A673 (cell line): ENCODE measurements at places on chromosomes 6 and 20.

DNA sequence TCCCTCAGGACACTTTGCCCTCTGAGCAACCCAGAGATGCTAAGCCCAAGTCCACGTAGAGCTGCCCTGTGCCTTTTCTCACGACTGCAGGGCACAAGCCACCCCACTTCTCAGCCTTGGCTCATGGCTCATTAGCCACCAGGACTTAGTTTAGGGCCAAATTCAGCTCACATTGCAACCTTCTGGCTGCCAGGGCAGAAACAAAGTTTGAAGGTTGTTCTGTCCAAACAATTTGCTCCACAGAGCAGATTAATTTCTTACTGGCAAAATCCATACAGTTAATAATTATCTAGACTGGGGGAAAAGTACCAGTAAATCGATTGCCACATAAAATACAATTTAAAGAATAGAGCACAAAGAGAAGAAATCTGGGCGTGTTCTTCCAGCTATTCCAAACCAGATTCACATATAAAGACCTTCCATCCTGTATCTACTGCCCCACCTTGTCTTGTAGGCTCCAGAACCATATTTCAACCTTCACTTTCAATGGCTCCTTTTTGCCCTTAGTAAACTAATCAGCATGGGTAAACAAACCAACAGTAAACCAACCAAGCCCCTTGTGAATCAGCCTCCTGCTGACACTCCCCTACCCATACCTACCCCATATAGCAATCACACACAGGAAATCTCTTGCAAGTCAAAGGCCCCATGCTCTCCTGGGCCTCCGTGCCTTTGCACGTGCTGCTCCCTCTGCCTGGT, 101.9 kb downstream of the QRSL1 start:
- no peak for DNase-seq

DNA sequence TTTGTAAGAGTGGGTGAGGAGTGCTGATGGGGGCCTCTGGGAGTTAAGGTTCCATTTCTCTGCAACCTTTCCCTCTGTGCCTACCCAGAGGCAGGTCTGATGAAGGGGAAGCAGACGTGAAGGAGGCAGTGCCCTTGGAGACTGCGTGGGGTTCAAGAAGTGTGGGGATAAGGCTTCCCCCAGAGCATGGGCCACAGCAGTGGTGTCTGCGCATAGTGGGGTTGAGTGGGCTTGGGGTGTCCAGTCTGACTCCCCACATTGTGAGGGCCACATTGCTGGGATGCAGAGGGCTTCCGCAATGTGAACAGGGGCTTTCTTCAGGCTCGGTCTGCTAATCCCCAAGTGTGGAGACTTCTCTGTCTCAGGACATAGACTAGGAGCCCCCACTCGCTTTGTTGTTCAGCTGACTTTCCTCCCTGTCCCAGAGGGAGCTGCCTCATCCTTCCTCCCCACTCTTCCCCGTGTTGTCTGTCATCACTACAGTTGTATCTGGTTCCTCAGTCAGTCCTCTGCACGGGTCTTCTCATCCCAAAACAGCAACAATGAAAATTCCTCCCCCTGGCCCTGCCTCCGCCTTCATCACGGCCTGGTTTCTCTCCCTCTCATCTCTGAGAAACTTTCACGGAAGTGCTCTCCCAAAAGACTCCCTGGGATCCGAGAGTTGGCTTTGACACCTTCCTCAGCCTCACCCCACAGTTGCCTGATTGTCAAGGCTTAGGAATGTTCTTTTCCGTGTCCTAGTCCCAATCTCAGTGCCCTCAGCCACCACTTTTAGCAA, 2.8 kb downstream of the EBF4 start:
- no peak for DNase-seq

GRCh38 chr20:36152261-36152660, 2.3 kb upstream of the EPB41L1 start:
- no peak for DNase-seq

GRCh38 chr20:19457611-19458010, 245.2 kb downstream of the SLC24A3 start:
- no peak for DNase-seq

DNA sequence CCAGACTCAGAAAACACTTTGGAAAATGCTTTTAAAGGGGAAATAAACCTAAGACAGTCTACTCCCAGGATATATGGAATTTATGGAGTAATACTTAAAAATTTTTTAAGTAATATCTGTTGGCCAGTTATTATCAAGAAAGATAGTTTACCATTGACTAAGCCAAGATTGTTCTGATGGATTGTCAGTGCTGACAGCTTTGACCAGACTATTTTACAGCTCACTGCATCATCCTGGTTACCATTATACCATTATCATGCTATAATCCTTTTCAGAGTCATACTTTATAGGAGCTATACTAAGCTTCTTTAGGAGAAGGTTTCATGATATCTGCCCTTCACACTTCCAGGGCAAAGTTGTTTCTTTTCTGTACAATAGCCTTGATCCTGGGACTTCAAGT, 16.5 kb downstream of the GTF2H5 start:
- DNase-seq: no peak

DNA sequence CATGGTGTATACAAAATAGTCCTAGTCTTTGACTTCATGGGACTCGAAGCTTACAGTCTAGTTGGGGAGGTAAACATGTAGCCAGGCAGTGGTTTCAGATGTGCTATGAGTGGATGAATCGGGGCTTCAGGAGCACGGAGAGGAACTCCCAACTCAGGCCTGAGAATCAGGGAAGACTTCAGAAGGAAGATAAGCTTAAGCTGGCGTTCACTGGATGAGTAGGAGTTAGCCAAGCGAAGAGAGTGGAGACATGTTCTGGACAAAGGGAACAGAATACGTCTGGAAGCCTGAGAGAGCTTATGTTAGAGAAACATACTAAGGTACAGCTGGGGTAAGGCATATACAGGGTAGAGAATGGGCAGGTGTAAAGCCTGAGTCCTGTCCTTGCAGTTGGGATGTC, 8.8 kb downstream of the CARMIL1 start:
- DNase-seq: no peak

- DNase-seq: no peak
These were observed 21.2 kb upstream of the TTPAL start for GRCh38 chr20:44454306-44454963.

GRCh38 chr6:149268768-149269167, 48.7 kb upstream of the TAB2 start:
- DNase-seq: peak; percentile 12

GRCh38 chr6:35415065-35415891, 36.9 kb upstream of the FANCE start:
- DNase-seq: peak; percentile 74

DNA sequence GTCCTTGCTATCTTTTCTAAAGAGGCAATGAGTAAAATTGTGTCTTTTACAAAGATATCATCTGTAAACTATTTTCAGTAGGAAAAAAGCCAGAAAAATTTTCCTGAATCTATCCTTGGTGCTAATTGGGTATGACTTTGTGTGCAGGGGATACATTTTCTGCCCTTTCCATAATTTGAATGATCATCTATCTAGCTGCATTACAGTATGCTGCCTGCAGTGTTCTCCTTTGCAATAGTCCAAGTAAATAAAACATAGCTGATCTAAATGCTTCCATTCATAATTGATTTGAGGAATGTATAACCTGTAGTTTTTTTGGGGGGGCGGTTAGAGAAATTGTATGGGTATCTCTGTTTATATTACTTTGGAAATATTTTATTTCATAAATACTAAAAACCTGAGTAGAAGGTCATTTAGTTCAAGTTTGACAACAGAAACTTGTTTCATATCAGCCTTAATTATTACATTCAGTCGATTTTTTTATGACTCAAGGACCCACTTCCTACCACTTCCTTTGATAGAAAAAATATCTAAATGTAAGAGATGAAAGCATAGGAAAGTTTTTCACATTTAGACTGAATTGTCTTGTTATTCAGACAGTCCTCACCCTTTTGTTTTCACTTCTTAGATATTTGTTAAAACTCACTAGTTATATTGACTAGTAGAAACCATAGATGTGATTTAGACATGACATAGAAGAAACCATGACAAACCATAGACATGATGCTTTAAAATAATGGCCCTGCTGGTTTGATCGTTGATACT, 75.3 kb downstream of the AIG1 start:
- DNase-seq: no peak

DNA sequence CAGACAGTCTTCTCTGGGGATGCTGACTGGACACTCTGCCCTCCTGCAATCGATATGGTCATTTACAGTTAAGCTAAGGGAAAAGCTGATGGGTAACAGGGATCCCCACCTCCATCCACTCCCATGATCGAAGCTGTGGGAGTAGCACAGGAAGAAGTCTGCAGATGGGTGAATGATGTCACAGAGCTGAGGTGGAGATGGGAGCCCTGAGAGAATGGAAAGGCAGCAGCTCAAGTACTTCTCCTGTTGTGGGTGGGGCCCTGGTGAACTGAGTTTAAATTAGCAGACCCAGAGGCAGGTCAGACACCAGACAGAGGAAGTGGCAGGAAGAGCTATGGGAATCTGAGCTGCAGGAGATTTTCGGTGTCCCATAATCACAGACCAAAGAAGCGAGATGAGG, 29.0 kb downstream of the HDGFL1 start:
- DNase-seq: no peak

GRCh38 chr20:57791966-57792365, 82.2 kb upstream of the PMEPA1 start:
- peak; percentile 76 for DNase-seq

DNA sequence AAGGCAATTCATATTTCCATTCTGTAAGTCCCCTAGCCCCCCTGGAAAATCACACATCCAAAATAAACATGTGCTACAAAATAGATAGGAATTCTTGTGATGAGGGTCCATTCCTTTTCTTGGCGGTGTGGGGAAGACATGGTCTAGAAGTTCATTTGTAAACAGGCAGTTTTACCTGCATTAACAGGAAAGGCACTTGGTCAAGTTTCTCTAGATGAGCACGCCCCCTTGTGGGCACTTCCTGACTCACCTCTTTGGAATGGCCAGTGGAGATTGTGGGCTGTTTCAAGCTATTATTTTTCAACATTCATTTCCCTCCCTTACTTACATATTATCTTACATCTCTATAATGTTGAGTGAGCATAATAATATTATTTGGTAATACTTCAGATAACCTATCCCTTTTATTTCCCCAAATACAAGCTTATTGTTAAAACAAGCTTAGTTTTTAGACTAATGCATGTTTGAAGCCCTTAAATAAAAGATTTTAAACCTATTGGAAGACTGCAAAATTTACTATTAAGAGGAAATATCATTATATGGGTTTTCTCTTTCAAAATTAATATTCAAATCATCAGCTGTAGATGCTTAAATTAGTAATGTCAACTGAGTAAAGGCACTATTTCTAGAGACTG, 92.1 kb downstream of the TASP1 start:
- peak; percentile 81 for DNase-seq

GRCh38 chr20:50611128-50611810, 80.1 kb downstream of the RIPOR3 start:
- no peak for DNase-seq

DNA sequence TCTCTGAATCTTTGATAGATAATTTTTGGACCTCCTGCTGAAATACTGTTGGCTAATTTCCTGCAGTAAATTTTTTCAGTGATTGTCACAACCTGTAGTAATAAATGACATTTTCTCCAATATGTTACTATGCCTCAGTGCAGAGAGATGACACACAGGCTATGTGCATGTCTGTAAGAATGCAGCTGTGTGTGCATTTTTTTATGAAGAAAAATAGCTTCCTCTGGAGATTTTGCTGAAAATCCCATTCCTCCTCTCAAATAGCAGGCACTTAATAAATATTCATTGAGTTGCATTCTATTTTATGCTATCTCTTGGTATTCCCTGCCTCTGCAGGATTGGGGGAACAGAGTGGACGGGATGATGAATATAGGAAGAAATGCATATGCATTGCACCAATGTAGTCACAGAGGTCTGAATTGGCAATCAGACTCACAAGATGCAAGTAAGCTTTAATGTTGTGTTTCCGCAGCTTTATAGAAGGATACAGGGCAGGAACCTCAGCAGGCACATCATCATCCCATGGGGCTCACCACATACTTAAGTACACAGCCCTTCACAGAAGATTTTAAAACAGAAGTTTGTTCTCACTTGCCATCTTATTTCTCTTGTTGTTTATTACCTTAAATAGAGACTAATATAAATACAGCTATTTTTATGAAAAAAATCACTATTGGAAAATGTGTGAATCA, 474.7 kb downstream of the EPM2A start:
- peak; percentile 86 for DNase-seq

DNA sequence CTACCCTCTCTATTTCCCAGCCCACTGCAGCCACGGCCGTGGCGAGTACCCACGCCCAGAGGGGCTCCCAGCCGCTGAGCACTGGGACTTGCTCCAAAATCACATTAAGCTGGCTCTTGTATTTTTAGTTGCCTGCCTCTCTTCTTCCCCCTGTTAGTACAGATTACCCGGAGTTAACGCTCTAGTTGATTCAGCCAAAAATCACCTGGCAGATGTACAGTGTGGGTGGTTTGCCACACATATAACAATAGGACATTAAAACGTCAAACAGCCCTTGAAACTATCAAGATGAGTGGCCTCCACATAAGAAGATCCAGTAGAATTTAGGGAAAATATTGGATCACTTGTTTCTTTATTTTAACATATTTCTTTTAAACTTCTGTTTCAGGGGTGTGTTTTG, 268.8 kb upstream of the PRDM1 start:
- DNase-seq: no peak

GRCh38 chr20:45064812-45065211, 36.1 kb downstream of the KCNS1 start:
- no peak for DNase-seq

DNA sequence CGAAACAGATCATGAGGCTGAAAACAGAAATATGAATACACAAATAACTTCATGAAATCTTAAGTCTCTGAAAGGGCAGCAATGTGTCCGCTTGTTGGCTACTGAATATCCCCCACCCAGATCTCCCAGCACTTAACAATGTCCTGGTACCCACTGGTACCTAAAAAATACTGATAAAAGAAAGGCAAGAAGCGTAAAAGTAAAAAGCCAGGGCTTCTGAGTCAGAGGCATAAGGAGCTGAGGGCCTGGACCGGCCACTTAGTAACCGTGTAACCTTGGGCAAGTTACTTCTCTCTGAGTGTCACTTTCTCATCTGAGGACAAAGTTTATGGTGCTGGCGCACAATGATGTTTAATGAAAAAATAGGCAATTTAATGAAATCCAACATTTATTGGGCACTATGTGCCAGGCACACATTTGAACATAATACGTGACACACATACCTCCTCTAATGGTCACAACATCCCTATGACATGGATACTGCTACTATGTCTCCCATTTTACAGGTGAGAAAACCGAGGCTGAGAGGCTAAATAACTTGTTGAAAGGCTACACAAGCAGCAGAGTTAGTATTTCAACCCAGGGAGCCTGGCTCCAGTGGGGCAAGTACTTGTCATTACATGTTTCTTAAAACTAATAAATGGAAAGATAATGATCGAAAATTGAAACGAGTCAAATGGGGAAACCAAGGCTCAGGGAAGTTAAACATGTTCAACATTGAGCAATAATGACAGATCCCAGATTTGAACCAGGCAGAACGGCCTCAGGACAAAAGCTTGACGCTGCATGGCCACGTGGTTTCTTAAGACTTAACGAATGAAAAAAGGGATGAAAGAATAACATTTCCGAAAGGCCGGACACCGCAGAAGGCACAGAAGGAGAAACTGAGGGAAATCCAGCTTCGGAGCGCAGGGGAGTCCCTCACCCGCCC, 828 bp downstream of the TP53RK start:
- DNase-seq: peak; percentile 48
